ENCODE measurements at places on chromosomes 11 and 22. TPM values are rescaled to one million over a fixed set of nuclear protein-coding genes. Genes with fewer than 3 reads are reported as not detected.

DNA sequence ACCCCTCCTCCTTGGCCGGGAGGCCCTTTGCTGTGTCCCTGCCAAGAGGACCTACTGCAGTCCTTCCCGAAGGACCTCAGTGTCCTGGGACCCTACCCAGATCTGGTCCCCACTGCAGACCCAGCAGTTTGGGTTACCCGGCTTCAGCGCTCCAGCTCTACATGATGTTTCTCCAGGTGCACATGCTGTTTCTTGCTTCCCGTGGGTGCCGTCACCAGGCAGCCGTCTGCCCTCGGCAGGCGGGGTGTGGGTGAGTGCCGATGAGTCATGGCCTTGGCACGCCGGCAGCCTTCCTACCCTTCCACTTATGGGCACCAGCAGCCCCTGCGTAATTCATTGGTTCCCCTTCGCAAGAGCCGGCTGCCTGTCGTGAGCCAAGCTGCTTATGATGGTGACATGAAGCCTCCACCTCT is 101.8 kb downstream of the BCR start:
- DNase-seq, result no peak
- peaks cover 24% of the 10 kb centered on the region for H3K4me1 ChIP-seq
- peak overlapping the region; percentile 22 for H3K4me3 ChIP-seq
- H3K36me3 ChIP-seq, result peaks cover 6% of the 10 kb centered on the region
- H3K27me3 ChIP-seq, result no peaks in the 10 kb centered on the region

Gene OR10A2
- not detected for total RNA-seq

- H3K27ac ChIP-seq, result no peak overlapping the region
- no peak overlapping the region for H3K4me3 ChIP-seq
- H3K36me3 ChIP-seq, result peaks cover 4% of the 10 kb centered on the region
- H3K4me1 ChIP-seq, result no peaks in the 10 kb centered on the region
- H3K27me3 ChIP-seq, result peaks cover 31% of the 10 kb centered on the region
Observed at GRCh38 chr11:120086651-120087050, 51.3 kb downstream of the TRIM29 start.

DNA sequence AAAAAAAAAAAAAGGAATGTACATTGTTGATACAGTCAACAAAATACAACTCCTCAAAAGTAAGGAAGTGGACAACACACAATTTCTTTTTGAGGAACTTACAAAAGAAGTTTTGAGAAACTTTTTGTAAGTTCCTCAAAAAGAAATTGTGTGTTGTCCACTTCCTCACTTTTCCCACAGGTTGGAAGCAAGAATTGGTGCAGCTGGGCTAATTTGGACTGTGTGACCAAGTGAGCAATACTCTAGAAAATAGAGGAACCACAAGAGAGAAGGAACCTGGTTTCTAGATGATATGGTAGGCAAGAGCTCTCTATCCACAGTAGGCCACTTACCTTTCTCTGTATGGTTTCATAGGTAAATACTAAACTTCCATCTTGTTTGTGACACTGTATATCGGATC is 1053.8 kb downstream of the LRRC4C start:
- no peaks in the 10 kb centered on the region for H3K36me3 ChIP-seq
- DNase-seq, result no peak
- no peaks in the 10 kb centered on the region for H3K4me1 ChIP-seq
- no peak overlapping the region for H3K27ac ChIP-seq
- no peak overlapping the region for H3K4me3 ChIP-seq

Gene CRYBB2
- total RNA-seq, result not detected

DNA sequence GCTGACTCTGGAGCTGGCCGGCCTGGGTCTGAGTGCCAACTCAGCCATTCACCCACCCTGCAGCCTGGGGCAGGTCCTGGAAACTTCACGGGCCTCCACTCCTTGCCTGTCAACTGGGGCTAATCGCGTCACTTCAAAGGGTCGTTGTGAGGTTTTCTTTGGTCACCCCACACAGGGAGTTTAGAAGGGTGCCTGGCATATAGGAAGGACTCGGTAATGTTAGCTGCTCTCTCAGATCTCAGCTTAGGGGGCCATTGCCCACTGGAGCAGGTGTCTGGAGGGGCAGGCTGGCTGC is 7.3 kb downstream of the INCENP start:
- no peaks in the 10 kb centered on the region for H3K27me3 ChIP-seq
- H3K27ac ChIP-seq, result no peak overlapping the region
- H3K4me3 ChIP-seq, result no peak overlapping the region
- peaks cover 5% of the 10 kb centered on the region for H3K4me1 ChIP-seq

DNA sequence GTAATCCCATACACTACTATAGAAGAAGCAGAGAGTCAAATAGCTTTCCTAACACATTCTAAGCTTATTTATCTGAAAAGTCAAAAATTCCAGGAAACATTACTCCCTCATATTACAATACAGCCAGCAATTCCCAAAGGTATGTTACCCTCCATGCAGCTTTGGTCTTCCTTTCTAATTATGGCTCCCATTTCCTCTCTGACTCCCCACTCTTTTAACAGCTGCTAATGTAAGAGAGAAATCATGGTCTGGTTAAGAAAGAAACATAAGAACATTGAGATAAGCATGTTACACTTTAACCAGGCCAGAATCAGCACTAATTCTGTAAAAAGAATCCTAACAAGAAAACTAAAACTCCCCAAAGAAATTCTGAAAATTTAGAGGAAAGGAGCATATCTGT is 6.8 kb downstream of the PPP2R1B start:
- DNase-seq, result no peak
- H3K4me1 ChIP-seq, result peaks cover 24% of the 10 kb centered on the region
- peak overlapping the region; percentile 80 for H3K27ac ChIP-seq
- peaks cover 27% of the 10 kb centered on the region for H3K36me3 ChIP-seq
- no peak overlapping the region for H3K4me3 ChIP-seq

Gene ACR
- total RNA-seq, result 0.45 TPM

Gene MMP12
- total RNA-seq, result 0.17 TPM

Gene FXYD6
- total RNA-seq, result 0.53 TPM

DNA sequence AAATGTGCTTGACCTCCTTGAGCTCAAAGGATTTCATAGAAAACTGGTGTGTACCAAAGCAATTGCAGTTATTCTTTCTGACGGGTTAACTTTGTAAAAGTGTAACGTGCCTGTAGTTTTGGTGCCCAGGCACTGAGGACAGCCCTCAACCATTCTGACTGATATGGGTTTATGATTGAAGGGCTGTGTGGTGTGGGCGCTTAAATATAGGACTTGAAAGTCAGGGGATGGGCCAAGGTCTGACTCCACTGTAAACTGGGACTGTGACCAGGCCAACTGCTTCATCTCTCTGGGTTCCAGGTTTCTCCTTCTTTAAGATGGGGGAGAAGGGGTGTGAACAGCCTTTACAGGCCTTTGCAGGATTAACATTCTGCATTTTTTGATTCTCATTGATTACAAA is 191.1 kb upstream of the ARHGAP20 start:
- no peak overlapping the region for H3K27ac ChIP-seq
- DNase-seq, result no peak
- peaks cover 13% of the 10 kb centered on the region for H3K4me1 ChIP-seq
- H3K27me3 ChIP-seq, result peaks cover 3% of the 10 kb centered on the region
- H3K4me3 ChIP-seq, result no peak overlapping the region

Gene WNT11
- 24.5 TPM for total RNA-seq

Data from chondrocyte (in vitro differentiated cells).